H4 (cell line): ENCODE measurements at places on chromosomes 11 and 22. TPM values are rescaled to one million over a fixed set of nuclear protein-coding genes. Genes with fewer than 3 reads are reported as not detected.

The TRIM48 gene
- total RNA-seq: not detected in 2 replicates

The OR2AG1 gene
- not detected in 2 replicates for total RNA-seq

The POLDIP3 gene
- 20.2 and 27.8 TPM in 2 replicates for total RNA-seq

The KCNC1 gene
- total RNA-seq: not detected in 2 replicates

The NDUFV1 gene
- 128 and 143 TPM in 2 replicates for total RNA-seq

The LMNTD2 gene
- total RNA-seq: 1.4 and 2.6 TPM in 2 replicates

The ZC3H12C gene
- 3.0 and 4.5 TPM in 2 replicates for total RNA-seq

The LRRC4C gene
- total RNA-seq: 4.8 and 6.2 TPM in 2 replicates

The ACP2 gene
- 21.6 and 24.0 TPM in 2 replicates for total RNA-seq

The PVALB gene
- total RNA-seq: not detected in 2 replicates

The MTFP1 gene
- total RNA-seq: 45.6 and 47.0 TPM in 2 replicates

The CARD18 gene
- total RNA-seq: not detected in 2 replicates
